Small intestine (tissue), 16 donors: ENCODE measurements at places on chromosomes 13 and 19. TPM values are rescaled to one million over a fixed set of nuclear protein-coding genes. Genes with fewer than 3 reads are reported as not detected.

Gene PSG4
- polyA plus RNA-seq, result 0.12 TPM

Gene NLRP11
- 0.10 TPM for polyA plus RNA-seq

Gene FFAR2
- 3.7 TPM for polyA plus RNA-seq

Gene BCAM
- 32.6 TPM for polyA plus RNA-seq
